ENCODE measurements at places on chromosomes 12 and 14.

DNA sequence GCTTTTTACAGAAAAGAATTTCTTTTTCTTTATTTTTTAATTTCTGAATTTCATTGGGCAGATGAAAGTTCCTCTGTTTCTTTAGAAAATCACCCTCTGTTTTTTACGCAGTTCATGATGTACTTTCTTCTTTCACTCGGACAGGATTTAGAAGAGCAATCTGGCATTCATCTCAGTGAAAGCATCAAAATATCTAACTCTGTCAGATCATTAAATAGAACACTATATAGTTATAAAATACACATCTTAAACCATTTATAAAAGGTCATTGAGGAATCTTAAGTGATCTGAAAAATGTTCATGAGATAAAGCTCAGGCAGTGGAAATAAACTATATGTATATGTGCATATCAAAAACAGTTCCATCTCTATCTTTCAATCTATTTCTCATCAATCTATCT, 3.9 kb downstream of the IFNG-AS1 start:
- no peak for DNase-seq

DNA sequence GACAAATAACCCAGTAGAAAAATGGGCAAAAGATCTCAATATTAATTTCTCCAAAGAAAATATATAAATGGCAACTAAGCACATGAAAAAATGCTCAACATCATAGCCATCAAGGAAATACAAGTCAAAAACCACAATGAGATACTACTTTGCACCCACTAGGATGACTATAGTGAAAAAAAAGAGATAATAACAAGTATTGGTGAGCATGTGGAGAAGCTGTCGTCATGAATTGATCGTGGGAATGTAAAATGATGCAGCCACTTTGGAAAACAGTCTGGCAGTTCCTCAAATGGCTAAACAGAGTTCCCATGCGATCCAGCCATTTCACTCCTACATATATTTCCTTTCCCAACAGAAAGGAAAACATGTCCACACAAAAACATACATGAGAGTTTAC, 18.1 kb downstream of the JDP2 start:
- DNase-seq = no peak

- DNase-seq = no peak
Observed at GRCh38 chr12:94458877-94459727, 565 bp downstream of the CEP83 start.

GRCh38 chr12:67269633-67270573, 745 bp downstream of the CAND1 start:
- DNase-seq = peak; percentile 0

DNA sequence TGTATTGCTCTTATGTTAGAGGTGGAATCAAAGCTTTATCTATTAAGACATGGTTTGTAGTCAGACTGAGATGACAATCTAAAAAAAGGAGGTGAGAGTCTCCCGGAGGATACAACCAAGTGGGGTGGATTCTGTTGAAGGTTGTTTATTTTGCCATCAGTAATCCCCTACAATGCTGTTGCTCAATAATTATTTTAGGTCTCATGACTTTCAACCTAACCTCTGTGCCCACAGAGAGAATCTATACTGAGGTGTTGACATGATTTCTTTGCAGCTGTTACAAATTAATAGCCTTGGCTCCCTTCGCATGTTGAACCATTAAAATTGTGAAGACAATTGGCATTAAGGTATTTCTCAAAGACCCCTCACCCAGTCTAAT, 28.7 kb upstream of the FOS start:
- DNase-seq = no peak

DNA sequence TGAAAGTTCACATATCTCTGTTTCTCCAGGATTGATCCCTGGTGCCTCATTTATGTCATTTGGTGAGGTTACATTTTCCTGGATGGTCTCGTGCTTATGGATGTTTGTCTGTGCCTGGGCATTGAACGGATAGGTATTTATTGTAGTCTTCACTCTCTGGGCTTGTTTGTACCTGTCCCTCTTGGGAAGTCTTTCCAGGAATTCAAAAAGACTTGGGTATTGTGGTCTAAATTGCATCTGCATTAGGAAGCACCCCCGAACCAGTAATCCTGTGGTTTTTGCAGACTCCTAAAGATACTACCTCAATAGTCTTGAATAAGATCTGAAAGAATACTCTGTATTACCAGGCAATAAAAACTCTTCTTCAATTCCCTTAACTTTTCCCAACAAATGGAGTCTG, 720.8 kb downstream of the SLC6A15 start:
- DNase-seq = no peak

GRCh38 chr14:105493921-105494605, 3.0 kb downstream of the TEDC1 start:
- DNase-seq = no peak

DNA sequence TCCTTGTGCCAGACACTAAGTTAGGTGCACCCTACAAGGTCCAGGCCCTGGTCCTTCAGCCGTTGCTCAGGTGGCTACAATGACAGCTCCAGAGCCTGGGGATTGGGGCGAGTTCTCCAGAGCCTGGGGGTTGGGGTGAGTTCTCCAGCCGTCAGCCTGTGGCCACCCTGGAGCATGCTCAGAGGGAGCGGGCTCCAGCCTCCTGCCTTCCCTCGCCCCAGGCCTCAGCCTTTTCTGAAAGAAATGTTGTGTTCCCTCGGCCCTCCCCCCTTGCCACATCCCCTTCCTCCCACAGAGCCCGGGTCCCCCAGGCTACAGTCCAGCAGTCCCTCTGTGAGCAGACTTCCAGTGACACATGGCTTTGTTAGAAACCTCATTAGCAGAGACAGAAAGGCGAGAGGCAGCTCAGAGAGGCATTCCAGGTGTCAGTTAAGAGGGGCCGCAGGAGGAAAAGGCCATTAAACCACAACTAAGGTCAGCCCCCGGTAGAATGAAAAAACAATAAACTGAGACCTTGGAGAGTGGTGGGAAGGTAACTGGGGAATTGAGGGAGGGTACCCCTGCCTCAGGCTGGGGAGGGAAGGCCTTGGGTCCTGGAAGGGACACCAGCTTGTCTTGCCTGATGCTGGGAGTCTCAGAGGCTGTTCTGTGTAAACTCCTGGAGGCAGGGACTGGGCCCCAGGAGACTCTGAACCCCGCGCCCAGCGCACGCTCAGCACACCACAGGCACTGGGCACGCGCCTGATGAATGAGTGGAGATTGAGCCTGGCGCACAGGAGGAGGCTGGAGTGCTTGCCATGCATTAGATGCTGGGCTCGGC, 23.1 kb upstream of the COL2A1 start:
- no peak for DNase-seq

DNA sequence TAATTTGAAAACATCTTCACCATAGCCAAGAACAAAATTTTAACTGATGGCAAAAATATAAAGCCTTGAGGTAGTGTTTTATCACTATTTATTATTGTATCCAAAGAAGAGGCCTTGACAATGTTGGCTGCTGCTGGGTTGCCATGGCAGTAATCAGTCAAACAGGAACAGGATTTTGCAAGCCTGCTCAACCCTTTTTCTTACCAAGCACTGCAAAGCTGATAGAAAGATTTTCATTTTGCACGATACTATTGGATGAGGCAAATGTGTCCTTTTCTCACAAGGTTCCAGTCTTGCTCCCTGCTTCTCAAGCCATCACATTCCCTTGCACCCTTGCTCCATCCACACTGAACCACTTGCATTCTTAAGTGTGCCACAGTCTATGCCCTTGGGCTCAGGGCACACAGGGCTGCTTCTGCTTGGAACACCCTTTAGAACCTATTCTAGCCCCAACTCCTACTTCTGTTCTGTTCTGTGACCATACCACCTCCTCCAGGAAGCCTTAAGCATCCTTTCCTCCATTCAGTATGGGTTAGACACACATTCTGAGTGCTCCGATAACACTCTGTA, 76.5 kb upstream of the AMIGO2 start:
- DNase-seq = no peak

GRCh38 chr12:41680155-41680554, 464.5 kb downstream of the GXYLT1 start:
- DNase-seq = no peak

DNA sequence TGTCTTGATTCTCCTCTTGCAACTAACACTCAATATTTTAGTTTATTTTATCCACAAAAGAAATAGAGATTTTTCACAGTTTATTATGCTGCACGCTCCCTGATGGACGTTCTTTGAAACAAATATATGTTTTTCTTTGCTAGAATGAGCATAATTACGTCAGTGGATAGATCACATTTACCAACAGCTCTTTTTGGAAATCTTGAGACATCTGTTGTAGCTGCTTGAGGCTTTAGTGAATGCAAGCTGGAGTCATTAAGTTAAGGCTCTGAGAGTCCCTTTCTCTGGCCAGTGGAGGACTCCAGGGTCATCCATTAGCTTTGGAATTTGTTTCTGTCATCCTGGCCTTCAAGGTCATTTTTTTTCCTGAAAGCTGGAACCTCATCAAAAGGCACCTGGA, 405.6 kb upstream of the TMEM132C start:
- DNase-seq = no peak

DNA sequence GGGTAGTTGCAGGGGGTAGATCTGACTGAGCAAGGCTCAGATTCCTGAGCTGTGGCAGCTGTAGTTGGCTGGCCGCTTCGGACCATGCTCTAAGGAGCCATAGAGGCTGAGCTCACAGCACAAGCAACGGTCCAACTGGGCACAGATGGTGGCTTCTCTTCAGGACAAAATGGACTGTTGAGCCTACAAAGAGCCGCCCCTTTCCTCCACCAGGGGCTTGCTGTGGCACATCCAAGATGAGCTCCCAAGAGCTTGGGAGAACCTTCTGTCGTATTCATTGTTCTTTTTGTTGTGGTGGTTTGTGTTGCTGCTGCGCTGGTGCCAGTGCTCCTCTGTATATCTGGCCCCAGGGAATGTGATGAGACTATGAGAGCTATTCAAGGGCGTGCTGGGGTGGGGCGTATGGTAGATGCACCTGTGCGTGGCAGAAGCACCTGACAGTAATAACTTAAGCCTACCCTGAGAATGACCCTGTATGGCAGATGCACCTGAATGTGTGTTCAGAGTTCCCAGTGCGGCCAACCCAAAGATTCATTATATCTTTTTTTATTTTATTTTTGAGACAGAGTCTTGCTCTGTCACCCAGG, 17.8 kb upstream of the LGALS3 start:
- no peak for DNase-seq

- DNase-seq = no peak
Observed at GRCh38 chr14:72616294-72616693, 277.6 kb downstream of the DPF3 start.

DNA sequence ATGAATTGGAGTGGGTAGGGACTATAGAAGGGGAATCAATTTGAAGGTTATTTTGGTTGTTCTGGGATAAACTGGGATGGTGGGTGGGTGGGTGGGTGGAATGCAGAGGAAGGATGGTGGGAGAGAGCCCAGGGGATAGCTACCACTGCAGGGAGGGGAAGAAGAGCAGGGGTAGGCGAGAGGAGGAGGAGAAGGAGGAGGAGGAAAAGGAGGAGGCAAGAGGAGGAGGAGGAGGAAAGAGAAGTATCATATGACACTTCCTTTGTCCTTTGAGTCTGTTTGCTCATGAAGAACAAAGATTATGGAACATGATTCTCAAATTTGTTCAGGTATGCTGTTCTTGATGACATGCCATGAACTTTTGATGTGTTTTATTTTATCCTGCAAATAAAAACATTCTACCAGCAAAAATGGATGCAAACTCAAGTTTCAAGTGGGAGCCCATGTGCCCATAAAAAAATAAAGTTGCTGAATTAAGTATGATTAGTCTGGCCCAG, 4.1 kb upstream of the BEST3 start:
- DNase-seq = no peak

DNA sequence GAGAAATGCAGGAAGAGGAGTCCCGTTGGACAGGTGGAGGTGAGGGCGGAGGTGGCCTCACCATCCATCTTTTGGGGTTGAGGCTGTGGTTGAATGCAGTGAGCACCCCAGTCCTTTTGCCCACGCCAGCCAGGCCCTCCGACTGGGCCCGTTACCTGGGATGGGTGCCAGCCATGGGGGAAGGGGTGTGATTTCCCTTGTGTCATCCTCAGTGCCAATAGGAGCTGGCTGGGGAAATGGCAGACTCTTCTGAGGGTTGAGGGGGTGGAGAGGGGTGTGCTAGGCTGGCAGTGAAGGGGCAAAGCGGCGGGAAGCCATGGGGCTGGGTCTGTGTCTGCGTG, 9.6 kb downstream of the KCNH3 start:
- no peak for DNase-seq

DNA sequence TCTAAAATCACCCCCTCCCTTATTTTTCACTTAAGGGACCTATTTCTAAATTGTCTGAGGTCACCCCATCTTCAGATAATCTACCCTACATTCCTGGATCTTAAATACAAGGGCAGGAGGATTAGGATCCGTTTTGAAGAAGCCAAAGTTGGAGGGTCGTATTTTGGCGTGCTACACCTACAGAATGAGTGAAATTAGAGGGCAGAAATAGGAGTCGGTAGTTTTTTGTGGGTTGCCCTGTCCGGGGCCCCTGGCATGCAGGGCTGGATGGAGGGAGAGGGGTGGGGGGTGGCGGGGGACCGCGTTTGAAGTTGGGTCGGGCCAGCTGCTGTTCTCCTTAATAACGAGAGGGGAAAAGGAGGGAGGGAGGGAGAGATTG, 300 bp upstream of the CCND2 start:
- DNase-seq = no peak

DNA sequence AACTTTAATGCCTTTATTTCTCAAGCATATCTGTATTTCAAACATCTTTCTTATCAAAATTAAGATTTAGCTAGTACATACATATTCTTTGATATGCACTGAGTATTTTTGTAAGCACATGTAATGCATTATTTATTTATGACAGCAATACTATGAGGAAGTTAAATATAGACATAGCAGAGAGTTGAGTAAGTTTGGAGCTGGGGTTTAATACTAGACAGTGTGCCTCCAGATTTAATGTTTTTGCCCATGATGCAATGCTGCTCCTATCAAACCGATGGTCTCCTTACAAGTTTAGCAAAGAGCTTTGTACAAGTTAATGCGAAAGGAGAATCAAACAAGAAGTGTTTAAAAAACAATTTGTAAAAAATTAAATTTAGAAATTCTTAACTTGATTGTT, 826.6 kb upstream of the MGAT4C start:
- DNase-seq = no peak
